ENCODE measurements at places on chromosomes 13 and 19.

- H3K4me3 ChIP-seq = no peak overlapping the region
- H3K27ac ChIP-seq = no peak overlapping the region
- no peak for DNase-seq
- no peaks in the 10 kb centered on the region for H3K36me3 ChIP-seq
These were observed 50.6 kb upstream of the GAS6 start for GRCh38 chr13:113914333-113915011.

GRCh38 chr19:13637664-13638063, 126.7 kb upstream of the MRI1 start:
- DNase-seq = no peak
- no peak overlapping the region for H3K27ac ChIP-seq
- H3K36me3 ChIP-seq = no peaks in the 10 kb centered on the region
- H3K27me3 ChIP-seq = no peaks in the 10 kb centered on the region
- H3K4me3 ChIP-seq = no peak overlapping the region

DNA sequence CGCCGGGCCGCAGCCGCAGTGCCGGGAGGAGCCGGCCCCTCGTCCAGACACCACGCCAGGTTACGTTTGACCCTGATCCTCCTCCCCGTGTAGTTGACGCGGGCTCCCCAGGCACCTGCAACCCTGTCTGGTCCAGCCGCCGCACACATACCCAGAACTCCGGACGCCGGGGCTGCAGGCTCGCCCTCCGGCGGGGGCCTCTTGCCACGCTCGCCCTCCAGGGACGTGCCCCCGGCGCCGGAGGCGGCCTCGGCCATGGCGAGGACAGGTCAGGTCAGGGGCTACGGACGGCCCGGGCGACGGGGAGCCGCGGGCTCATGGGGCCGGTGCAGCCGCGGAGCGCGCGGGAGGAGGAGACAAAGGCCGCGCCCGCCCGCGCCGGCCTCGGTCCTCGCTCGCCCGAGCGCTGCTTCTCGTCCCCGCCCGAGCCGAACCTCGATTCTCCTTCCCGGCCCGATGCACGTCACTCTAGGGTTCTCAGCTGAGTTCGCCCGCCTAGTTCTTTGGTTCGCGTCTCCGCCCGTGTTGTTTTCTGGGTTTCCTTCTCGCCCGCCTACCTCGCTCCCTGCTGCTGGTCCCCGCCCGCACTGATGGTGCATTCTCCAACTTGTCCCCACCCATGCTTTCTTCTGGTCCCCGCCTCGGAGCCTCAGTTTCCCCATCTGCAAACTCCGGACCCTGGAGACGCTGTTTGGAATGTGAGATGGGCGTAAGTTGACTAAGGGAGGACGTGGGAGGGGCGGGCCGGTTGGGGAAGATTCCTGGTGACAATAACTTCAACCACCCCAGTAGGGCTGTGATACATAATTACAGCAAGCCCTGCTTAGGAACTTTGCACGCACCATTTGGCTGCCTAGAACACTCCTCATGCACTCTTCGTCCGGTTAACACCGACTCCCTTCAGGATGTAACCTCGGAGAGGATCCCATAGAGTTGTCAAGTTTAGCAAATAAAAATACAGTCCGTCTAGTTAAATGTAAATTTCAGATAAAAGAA, at the start of gene ANO8:
TSS of gene ANO8 (minus strand) at position 442 of the 996 bp plus-strand sequence. CDS start at position 257, 185 bp downstream.
- peaks cover 35% of the 10 kb centered on the region for H3K4me1 ChIP-seq
- peak; percentile 87 for DNase-seq
- peak within 1 kb of the TSS; percentile 81 for H3K4me3 ChIP-seq
- no peaks in the 10 kb centered on the region for H3K36me3 ChIP-seq
- peak within 1 kb of the TSS; percentile 66 for H3K27ac ChIP-seq
- H3K27me3 ChIP-seq = no peaks in the 10 kb centered on the region

- no peaks in the 10 kb centered on the region for H3K36me3 ChIP-seq
- DNase-seq = no peak
- no peaks in the 10 kb centered on the region for H3K27me3 ChIP-seq
- peaks cover 8% of the 10 kb centered on the region for H3K4me1 ChIP-seq
- H3K4me3 ChIP-seq = peak within 1 kb of the TSS; percentile 15
These were observed at the start of gene PEAK3 for GRCh38 chr19:2282062-2282861. PEAK3 (minus strand) TSS chr19:2282175; CDS start chr19:2280931, 1,244 bp downstream.

GRCh38 chr13:39451301-39451700, 151.7 kb downstream of the LHFPL6 start:
- H3K36me3 ChIP-seq = no peaks in the 10 kb centered on the region
- no peaks in the 10 kb centered on the region for H3K4me1 ChIP-seq
- H3K4me3 ChIP-seq = no peak overlapping the region
- H3K27me3 ChIP-seq = no peaks in the 10 kb centered on the region

GRCh38 chr13:21324803-21325202, 134.3 kb downstream of the ZDHHC20 start:
- no peak overlapping the region for H3K27ac ChIP-seq
- no peaks in the 10 kb centered on the region for H3K4me1 ChIP-seq
- no peaks in the 10 kb centered on the region for H3K27me3 ChIP-seq

GRCh38 chr13:44711706-44712105, 135.6 kb upstream of the TSC22D1 start:
- no peak for DNase-seq
- no peak overlapping the region for H3K4me3 ChIP-seq
- no peaks in the 10 kb centered on the region for H3K27me3 ChIP-seq
- no peak overlapping the region for H3K27ac ChIP-seq
- H3K4me1 ChIP-seq = no peaks in the 10 kb centered on the region
- no peaks in the 10 kb centered on the region for H3K36me3 ChIP-seq

GRCh38 chr13:73981595-73981994, 152.6 kb downstream of the KLF12 start:
- H3K4me3 ChIP-seq = no peak overlapping the region
- H3K36me3 ChIP-seq = peaks cover 9% of the 10 kb centered on the region
- no peaks in the 10 kb centered on the region for H3K27me3 ChIP-seq
- peaks cover 21% of the 10 kb centered on the region for H3K4me1 ChIP-seq

- H3K36me3 ChIP-seq = peaks cover 14% of the 10 kb centered on the region
- DNase-seq = no peak
- H3K4me3 ChIP-seq = no peak overlapping the region
- no peak overlapping the region for H3K27ac ChIP-seq
- no peaks in the 10 kb centered on the region for H3K27me3 ChIP-seq
- H3K4me1 ChIP-seq = peaks cover 4% of the 10 kb centered on the region
These were observed 4.0 kb downstream of the ZNF331 start for GRCh38 chr19:53541971-53542370.

DNA sequence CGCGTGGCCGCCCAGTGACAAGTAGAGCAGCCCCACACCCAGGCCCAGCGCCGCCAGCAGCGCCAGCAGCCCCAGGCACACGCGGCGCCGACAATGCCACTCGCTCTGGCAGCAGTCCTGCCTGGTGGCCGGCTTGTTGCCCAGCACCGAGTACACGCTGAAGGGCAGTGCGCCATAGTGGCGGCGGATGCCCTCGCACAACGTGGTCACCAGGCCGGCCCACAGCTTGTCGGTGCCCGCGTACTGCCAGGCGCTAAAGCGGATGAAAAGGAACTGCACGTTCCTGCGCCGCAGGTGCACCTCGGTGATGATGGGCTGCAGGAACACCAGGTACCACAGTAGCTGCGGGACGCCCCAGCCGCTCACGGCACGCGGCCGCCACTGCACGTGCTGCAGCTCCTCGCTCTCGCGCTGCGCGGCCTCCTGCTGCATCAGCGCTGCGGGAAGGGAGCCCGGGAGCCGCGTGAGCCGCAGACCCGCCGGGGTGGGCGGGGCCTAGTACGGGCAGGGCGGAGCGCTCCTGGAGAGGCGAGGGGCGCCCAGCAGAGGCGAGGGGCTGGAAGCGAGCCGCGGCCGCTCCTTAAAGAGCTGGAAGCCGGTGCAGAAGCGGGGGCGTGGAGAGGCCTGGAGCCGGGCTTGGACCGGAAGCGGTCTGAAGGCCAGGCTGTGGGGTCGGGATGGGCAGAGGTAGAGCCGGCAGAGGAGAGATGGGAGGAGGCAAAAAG, 7.3 kb downstream of the NKPD1 start:
- no peak overlapping the region for H3K27ac ChIP-seq
- H3K36me3 ChIP-seq = no peaks in the 10 kb centered on the region
- no peaks in the 10 kb centered on the region for H3K27me3 ChIP-seq
- peak; percentile 15 for DNase-seq
- H3K4me3 ChIP-seq = peak overlapping the region; percentile 49
- H3K4me1 ChIP-seq = peaks cover 23% of the 10 kb centered on the region

DNA sequence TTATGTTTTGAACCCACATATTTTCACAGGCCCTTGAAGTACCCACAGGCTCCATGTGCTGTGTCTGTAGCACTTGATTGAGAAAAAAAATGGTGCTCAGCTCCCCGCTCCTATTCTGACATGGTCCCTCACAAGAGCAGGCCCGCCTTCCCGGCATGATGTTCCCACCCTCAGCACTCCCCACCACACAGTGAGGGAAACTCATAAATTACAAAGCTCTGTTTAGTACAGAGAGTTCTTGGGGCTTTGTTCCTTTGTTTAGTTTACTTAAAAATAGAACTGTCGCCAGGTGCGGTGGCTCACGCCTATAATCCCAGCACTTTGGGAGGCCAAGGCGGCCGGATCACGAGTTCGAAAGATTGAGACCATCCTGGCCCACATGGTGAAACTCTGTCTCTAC, 25.9 kb upstream of the ABCC4 start:
- H3K4me1 ChIP-seq = no peaks in the 10 kb centered on the region
- H3K27ac ChIP-seq = no peak overlapping the region
- no peaks in the 10 kb centered on the region for H3K36me3 ChIP-seq
- no peaks in the 10 kb centered on the region for H3K27me3 ChIP-seq

- H3K27me3 ChIP-seq = no peaks in the 10 kb centered on the region
- H3K27ac ChIP-seq = no peak overlapping the region
- H3K36me3 ChIP-seq = no peaks in the 10 kb centered on the region
- H3K4me1 ChIP-seq = no peaks in the 10 kb centered on the region
- DNase-seq = no peak
These were observed 155.3 kb upstream of the LSM14A start for GRCh38 chr19:34017024-34017423.

DNA sequence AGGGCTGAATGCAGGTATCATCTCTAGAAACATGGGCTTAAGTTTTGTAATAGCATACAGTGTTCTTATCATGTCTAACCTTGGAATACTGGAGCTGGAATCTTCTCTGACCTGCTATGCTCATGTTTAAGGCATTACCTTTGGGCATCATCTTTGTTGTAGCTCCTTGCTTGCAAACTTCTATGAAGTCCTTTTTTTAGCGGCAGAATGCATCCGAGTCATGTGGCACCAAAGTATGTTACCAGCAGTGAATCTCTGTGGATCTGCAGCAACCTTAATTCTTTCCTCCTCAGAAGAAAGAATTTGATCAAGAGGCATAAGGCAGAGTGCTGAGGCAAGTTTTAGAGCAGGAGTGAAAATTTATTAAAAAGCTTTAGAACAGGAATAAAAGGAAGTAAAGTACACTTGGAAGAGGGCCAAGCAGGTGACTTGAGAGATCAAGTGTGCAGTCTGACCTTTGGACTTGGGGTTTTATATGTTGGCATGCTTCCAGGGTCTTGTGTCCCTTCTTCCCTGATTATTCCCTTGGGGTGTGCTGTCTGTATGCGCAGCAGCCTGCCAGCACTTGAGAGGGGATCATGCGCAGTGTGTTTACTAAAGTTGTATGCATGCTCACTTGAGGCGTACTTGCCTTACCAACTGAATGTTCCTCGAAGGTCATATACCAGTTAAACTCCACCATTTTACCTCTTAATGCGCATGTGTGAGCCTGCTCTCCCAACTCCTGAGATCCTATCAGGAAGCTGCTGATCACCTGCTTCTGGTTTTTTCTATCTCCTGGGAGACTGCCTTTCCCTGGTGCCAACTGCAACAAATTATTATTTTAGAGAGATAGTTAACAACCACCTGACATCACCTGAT, 115.5 kb downstream of the LACC1 start:
- no peaks in the 10 kb centered on the region for H3K27me3 ChIP-seq
- no peak overlapping the region for H3K4me3 ChIP-seq
- H3K4me1 ChIP-seq = no peaks in the 10 kb centered on the region
- H3K36me3 ChIP-seq = no peaks in the 10 kb centered on the region
- H3K27ac ChIP-seq = no peak overlapping the region
- no peak for DNase-seq

DNA sequence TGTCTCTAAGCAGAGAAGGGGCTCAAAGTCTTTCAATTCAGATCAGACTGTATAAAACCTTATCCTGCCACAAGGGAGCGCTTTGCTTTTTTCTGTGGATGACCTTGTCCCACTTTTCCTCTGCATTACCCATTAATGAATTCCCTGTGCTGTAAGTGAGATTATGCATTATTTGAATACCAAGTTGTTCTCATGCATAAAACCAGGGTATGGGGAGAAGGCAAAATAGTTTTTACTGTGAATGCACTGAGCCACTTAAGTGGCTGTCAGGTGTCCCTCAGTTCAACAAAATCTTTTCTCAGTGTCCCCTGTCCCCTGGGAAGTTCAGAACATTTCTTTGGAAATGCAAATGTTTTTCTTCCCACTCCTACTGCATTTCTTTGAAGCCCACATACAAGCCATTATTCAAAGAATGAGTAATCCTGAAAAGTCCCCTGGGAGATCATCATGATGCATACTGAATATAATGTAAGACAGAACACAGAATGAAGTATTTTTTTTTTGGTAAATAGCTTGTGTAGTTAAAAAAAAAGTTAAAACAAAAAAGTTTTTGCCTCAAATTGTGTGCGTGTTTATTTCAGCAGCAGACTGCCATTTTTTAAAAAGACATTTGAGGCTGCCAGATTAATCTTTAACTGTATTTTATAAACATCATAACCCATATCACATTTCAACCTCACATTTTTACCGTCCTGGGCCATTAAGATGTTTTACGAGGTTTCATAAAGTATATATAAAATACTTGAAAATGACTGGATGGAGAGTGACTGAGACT, 506.7 kb upstream of the PCDH9 start:
- H3K27ac ChIP-seq = no peak overlapping the region
- no peak for DNase-seq
- no peak overlapping the region for H3K4me3 ChIP-seq
- no peaks in the 10 kb centered on the region for H3K36me3 ChIP-seq
- H3K27me3 ChIP-seq = no peaks in the 10 kb centered on the region

DNA sequence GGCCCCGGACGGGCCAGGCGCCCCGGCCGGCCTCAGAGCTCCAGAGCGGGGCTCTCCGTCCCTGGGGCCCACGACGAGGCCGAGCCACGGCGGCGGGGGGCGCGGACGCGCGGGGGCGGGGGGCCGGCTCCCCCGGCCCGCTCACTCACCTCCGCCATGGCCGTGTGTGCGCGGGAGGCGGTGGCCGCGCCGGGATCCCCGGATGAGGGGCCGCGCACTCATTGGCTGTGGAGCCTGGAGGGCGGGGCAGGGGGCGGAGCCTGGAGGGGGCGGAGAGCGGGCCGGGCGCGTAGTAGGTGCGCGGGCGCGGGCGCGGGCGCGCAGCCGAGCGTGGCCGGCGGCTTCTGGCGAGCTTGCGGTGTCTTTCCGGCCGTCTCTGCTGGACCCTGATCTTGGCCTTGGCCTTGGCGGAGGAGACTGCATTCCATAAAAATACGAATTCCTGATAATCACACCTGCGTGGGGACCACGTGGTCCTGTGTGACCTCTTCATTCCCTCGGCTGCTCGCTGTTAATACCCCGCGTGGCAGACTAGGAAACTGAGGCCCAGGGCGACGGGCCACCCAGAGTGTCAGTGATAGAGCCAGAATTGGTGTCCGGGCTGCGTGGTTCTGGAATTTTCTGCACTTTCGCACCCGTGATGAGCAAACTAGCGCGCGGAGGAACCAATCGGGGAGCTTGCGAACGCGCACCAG, at the start of gene MIER2:
TSS of gene MIER2 (minus strand) at position 172 of the 695 bp plus-strand sequence. CDS start at position 158, 14 bp downstream.
- peak within 1 kb of the TSS; percentile 68 for H3K4me3 ChIP-seq
- H3K27me3 ChIP-seq = no peaks in the 10 kb centered on the region
- peak; percentile 86 for DNase-seq
- peaks cover 22% of the 10 kb centered on the region for H3K4me1 ChIP-seq

GRCh38 chr19:661427-662196, 1.4 kb downstream of the RNF126 start:
- H3K27me3 ChIP-seq = no peaks in the 10 kb centered on the region
- peak; percentile 61 for DNase-seq
- H3K4me1 ChIP-seq = peaks cover 52% of the 10 kb centered on the region
- H3K4me3 ChIP-seq = peak overlapping the region; percentile 91
- peak overlapping the region; percentile 94 for H3K27ac ChIP-seq
- H3K36me3 ChIP-seq = peaks cover 16% of the 10 kb centered on the region

GRCh38 chr13:52950436-52950956, 78.1 kb upstream of the OLFM4 start:
- H3K27ac ChIP-seq = no peak overlapping the region
- H3K4me1 ChIP-seq = no peaks in the 10 kb centered on the region
- no peaks in the 10 kb centered on the region for H3K27me3 ChIP-seq
- no peaks in the 10 kb centered on the region for H3K36me3 ChIP-seq

Data from effector memory CD4-positive, alpha-beta T cell (primary cell).